ENCODE measurements at places on chromosomes 2 and 18. TPM values are rescaled to one million over a fixed set of nuclear protein-coding genes. Genes with fewer than 3 reads are reported as not detected.

GRCh38 chr2:656676-657075, 20.5 kb downstream of the TMEM18 start:
- no peak for DNase-seq

HOXD9 gene
- 84.0 TPM for polyA plus RNA-seq

- no peak for DNase-seq
Observed at GRCh38 chr2:217479566-217479965, 523.2 kb downstream of the TNS1 start.

NAT8 gene
- polyA plus RNA-seq, result 18.6 TPM

DNA sequence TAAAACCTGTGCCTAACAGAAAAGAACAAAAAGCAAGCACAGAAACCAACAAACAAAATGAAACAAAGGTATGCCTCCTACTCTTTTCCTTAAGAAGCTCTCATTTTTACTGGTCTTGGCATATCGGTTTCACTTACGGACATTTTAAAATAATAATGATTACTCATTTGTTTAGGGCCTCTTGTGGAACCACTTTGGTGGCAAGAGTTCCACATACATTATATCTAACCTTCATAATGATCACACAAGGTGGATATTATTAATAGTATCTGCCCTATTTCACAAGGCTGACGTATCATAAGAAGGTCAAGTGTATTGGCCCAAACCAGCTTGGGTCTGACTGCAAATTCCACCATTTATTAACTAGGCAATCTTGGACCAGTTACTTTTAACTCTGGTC, 304.7 kb downstream of the TCF4 start:
- DNase-seq, result no peak

PLGLB1 gene
- polyA plus RNA-seq, result 27.6 TPM

GRCh38 chr2:43133336-43133707, 93.1 kb downstream of the ZFP36L2 start:
- no peak for DNase-seq

DNA sequence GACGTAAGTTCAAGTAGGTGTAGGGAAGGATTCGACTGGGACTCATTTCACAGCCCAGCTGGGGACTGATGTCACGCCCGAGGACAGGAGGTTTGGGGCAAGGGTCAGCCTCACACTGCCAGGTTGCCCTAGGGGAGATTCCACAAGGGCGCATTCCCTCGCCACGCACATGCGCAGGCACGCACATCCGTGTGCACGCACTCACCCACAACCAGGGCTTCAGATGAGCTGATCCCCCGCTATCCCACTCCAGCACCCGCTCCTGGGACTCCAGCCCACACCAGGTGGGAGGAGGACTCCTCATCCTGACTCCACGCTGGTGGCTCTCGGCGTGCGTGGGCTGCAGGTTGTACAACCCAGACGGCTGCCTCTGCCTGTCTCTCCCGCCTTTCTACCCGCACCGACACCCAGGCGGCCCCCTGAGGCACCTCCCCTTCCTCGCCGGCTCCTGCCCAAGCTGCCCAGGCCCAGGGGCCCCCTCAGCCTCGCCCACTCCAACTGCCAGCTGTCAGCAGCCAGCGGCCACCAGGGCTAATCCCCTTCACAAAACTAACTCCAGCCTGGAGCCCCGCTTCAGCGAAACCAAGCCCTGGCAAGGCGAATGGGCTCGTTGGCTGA, 47.8 kb upstream of the FOSL2 start:
- no peak for DNase-seq

DNA sequence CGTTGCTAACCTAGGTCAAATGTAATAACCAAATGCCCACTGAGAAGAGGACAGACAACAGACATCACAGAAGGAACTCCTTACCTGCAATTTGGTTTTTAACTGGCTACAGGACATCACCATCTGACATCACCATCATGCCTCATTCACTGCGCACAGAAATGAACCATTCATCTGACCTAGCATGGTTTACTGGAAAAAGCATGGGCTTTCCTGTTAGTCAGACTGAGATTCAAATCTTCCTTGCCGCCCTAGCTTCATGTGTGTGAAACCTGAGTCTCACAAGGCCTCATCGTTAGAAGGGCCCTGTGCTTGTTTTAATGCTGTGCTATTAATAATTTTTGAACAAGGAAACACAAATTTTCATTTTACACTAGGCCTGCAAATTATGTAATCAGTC, 1.1 kb upstream of the HIBCH start:
- DNase-seq, result no peak

- no peak for DNase-seq
Observed at GRCh38 chr2:65120990-65121693, 8.8 kb downstream of the RAB1A start.

DNA sequence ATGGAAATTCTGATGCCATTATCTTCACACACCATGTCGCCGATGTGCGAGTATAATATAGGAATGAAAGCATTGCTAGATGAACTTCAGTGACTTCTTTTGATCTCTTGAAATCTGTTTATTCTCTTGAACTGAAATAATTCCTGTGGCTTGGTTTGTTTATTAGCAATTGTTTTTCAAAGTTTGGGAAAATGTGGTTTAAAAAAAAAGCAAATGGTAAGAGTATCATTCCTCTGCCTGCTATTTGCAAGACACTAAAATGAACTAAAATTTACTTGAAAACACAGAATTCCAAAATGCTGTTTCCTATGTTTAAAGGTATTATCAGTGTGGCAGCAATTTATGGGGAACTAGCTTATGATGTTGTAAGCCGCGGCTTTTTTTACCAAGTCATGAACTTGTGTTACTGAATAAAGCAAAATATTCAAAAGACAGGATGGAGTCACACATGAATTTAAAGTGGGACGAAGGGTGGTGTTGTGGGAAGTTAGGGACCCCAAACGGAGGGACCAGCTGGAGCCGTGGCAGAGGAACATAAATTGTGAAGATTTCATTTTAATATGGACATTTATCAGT, 96.4 kb downstream of the COLEC12 start:
- no peak for DNase-seq

DNA sequence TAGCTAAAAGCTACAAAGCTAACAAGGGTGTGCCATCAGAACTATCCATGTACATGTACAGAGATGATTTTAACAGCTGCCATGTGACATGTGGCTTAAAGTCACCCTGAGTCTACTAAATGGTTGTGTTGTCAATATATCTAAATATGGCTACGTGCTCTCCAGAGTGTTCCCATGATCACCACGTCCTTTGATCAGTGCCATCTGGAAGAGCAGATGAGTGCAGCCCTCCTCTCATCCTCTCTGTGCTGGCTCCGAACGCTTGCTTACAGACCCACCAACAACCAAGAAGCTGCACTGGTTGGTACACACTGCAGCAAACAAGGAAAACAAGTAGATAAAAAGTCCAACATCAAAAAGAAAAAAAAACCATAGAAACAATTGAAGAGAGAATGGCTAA, 88.6 kb upstream of the NARS1 start:
- no peak for DNase-seq

SP100 gene
- polyA plus RNA-seq, result 33.5 TPM

- no peak for DNase-seq
Observed at GRCh38 chr2:223884399-223884798, 47.0 kb upstream of the AP1S3 start.

DNA sequence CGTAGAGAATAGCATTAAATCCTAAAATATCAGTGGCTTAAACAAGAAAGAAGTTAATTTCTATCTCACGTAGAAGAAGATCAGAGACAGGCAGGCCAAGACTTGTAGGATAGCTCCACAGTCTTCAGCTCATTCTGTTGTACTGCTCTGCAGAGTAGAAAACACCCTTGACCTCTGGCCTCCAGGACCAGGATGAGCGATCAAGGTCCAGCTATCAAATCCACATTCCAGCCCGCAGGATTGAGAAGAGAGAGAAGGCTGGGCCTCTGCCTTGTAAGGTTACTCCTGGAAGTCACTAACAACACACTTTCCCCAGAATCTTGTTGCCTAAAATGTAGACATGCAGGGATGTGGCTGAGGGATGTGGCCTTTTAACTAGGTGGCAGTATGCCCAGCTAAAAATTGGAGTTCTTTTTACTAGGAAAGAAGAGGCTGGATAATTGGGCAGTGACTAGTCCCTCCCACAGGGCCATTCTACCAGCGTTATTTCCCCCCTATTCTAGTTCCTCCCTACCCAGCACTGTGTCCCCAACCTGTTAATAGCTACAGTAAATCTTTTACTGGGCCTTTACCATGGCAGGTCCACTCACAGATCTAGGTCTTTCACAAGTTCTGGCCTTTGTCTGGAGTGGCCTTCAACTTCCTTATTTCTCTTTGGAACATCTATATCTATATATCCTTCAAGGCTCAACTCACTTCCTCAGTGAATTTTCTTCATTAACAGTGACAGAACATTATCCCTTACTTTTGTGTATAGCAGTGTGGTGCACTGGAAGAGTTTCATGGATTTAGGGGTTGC, 165.0 kb downstream of the DIS3L2 start:
- no peak for DNase-seq

OTOS gene
- not detected for polyA plus RNA-seq

BOK gene
- 15.1 TPM for polyA plus RNA-seq

DNA sequence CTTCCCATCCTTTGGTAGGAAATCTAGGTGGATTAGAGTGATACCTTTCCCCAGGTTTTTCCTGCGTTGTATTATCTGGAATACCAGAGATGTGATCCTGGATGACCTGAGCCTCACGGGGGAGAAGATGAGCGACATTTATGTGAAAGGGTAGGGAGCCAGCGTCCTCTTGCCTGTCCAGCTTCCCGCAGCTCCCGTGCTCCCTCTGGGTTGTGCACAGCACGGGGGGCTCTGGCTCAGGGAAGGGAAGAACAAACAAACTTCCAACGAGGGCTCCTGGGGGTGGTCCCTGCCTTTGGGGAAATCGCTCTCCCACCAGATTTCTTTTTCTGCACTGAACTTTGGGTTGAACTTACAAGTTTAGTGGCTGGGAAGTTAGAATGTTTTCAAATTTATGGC, 215.7 kb downstream of the DYSF start:
- no peak for DNase-seq

GRCh38 chr18:58394046-58394445, 234.8 kb downstream of the ALPK2 start:
- no peak for DNase-seq

GATA6 gene
- polyA plus RNA-seq, result 7.3 TPM

GRCh38 chr2:112693596-112693995, 27.2 kb upstream of the NT5DC4 start:
- DNase-seq, result no peak

SERPINB8 gene
- 3.4 TPM for polyA plus RNA-seq

DNA sequence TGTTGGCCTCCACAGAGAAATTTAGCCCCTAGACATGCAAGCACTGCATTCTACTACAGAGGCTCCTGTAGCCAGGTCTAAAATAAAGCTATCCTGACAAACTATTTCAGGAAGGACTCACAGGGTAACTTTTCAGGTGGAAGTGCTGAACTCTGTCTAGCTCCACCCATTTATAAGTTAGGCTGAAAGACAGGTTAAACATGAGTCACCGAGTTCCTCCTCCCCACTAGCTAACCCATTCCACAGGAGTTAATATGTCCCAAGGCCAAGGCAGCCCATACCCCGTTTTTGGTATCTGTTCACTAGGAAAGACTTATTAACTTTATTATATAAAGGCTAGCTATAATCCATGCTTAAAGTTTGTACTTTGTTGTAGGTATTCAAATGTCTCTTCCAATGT, 3.5 kb downstream of the CWC22 start:
- no peak for DNase-seq

DNA sequence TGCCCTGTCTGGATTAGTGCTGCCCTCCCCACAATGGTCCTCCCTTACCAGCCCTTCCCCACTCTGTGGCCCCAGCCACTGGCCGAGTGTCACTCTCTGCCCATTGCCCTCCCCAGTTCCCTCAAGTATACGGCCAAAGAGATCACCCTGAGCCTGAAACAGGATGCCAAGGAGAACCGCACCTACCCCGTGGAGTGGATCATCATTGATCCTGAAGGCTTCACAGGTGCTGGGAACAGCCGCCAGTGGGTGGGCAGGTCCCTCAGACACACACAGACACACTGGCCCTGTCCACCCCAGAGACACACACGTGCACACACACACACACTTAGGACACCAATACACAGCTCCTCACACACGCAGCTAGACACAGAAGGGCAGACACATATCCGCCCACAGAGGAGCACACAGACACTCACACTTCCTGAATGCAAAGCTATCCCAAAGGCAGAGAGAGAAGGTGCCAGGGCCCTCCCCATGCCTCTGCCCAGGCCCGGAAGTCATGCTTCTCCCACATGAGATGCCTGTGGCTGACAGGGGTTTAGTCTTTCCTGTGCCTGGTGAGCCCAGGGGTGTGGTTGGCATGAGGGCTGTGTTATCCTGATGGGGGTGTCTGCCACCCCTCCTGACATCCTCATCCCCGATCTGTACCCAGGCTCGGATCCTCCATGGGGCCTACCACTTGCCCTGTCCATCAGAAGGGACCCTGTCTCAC, 2.9 kb downstream of the CHRND start:
- DNase-seq, result no peak

GRCh38 chr2:19823507-19823906, 78.3 kb downstream of the TTC32 start:
- no peak for DNase-seq

SLC4A3 gene
- polyA plus RNA-seq, result 7.9 TPM

DNA sequence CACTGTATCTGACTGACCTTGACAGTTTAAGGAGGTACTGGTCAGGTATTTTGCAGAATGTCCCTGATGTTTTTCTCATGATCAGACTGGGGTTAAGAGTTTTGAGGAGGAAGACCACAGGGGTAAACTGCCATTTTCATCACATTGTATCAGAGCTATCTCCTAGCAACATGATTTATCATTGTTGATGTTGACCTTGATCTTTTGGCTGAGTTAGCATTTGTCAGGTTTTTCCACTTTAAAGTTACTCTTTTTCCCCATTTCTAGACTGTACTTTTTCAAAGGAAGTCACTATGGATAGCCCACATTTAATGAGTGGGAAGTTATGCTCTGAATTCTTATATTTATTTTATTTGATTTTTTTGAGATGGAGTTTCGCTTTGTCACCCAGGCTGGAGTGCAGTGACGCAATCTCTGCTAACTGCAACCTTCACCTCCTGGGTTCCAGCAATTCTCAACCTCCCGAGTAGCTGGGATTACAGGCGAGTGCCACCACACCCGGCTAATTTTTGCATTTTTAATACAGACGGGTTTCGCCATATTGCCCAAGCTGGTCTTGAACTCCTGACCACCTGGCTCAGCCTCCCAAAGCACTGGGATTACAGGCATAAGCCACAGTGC, 17.7 kb upstream of the SLC39A10 start:
- no peak for DNase-seq

GRCh38 chr2:208415255-208415654, 8.7 kb downstream of the PTH2R start:
- DNase-seq, result no peak

DNA sequence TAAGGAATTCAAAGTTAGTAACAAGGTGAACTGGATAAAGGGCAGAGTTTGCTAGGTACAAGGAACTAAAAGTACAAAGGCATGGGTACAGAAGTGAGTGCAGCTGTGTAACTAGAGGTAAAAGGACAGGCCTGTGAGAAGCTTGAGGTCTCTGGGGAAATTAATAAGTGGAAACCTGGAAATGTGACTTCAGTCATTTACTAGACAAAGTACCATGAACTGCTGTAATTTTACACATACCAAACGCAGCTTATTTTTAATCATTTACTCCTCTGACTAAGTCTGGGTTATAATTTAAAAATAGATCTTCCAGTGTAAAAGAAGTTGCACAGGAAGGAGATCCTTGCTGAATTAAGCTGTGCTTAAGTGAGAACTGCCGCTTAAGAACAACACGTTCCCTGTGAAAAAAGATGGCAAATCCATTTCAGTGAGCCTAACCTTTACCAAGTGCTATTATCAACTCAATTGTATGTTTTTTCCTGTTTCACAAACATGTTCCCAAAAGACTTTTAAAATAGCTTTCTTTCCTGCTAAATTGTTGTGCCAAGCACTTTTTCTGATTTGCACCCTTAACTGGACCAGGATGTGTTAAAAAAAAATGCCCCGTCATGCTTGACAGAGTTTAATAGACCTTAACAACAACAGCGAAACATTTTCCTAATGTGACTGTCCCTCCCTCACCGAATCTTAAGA, 44.3 kb downstream of the CALCRL start:
- peak; percentile 50 for DNase-seq
